Stimulated activated CD4-positive, alpha-beta T cell treated with anti-CD3 and anti-CD28 coated beads, Interleukin-1b, Interleukin-23, amount 100 ng/mL, for 1 hour (primary cell): ENCODE measurements at places on chromosomes 7 and 10.

DNA sequence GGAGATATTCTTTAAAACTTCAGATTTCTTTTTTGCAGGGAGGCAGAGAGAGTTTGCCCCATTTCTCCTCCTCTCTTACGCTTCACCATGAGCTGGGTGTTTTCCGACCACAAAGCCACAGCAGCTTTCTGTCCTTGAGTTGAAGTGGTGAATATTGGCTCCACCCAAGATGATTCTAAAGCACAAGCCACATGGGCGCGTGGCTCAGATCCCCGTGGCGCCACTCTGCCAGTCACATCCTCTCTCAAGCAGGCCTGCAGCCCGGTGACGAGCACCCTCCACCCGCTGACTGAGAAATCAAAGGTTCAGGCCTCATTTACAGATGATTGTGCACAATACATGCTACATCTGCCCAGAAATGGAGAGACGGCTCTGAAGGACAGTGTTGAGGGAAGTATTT lies 27.6 kb upstream of the RNF32 start:
- DNase-seq: peak; percentile 21

DNA sequence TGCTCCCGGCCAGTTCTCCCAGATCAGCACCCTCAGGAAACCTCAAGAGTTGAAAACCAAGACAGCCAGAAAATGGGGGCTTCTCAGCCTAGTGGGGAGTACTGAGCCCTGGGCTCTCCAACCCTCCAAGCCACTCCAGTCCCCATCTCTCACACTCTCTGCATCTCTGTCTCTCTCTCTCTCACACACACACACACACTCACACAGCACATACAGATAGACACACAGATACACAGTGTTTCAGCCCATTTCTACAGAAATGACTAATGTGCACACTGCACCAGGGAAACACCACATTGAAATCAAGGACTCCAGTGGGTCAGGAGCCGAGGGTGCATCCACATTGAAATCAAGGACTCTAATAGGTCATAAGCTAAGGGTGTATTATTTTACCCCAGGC lies 107.5 kb downstream of the MKI67 start:
- DNase-seq: no peak

GRCh38 chr7:37311355-37311754 lies 137.3 kb downstream of the ELMO1 start:
- no peak for DNase-seq

DNA sequence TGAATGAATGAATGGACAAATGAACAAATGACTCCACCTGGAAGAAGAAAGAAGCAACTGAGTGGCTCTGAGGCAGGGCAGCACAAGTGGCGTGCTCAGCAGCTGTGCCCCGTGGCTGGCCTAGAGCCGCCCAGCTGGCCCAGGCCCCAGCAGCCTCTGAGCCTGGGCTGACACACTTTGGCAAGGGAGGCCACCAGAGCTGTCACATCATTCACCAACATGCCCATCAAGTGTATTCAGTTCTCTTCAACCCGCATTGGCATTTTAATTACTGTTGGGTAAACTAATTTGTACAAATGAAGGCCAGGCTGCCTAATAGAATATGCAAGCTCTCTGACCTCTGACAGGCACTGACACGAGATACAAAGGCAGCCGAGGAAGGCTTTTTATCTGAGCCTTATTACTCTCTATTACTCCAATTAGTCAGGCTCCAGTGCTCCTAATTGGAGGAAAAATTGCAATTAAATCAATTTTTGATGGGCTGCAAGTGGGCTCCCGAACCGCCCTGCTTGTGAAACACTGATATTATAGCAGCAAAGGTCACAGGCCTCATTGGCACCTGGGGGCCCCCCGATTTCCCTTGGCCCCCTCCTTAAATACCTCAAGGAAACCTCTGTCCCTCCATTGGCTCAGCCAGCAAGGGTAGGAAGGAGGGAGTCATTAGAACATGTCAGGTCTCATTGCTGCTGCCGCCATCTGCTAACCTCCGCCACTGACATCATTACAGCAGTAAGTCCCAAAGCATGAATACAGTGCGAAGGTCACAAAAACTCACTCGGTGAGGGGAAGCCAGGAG lies 41.9 kb downstream of the DPCD start:
- no peak for DNase-seq

DNA sequence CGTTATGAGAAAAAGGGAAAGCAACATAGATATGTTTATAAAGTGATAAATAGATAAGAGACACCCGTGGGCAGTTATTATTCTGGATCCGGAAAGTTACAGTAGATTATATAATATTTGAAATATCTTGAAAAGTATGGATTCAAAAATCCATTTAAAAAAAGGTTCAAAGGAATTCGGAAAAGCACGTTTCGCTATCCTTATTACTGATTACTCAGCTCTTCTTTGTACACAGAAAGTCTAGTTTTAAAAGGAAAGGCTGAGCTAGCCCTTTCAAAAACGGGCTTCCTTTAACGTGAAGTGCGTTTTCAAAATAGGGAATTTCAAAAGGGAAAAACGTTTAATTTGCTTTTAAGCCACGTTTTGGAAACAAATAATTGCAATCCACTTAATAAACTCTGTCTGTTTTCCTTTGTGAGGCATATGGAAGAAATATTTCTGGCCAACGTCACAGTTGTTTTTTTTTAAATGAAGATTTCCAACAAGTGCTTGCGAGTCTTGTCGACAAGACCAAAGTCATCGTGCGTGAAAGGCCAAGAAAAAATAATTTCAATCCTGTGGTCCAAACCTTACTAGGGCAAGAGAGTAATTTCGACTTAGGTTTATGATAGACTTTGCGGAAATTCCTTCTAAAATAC lies 2.2 kb upstream of the SKIDA1 start:
- no peak for DNase-seq

GRCh38 chr10:18659819-18660535 lies 746 bp downstream of the ARL5B start:
- DNase-seq: no peak

GRCh38 chr10:5932345-5932744 lies 42.3 kb downstream of the FBH1 start:
- no peak for DNase-seq

DNA sequence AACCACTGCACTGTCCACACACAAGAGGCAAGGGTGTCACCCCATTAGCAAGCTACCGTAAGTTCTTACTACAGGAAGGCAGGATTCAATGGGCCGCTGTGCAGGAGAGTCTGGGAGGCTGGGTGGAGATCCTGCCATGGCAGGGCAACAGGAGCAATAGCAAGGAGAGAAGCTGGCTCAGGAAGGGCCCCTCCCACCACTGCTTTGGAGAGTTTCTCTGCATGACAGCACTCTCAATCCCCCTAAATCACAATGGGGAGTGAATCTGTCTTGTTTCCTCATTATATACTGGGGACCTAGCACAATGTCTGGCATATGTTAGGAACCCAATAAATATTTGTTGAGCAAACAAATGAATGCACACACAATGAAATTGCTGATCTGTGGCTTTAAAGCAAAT lies 83.2 kb upstream of the SFMBT2 start:
- no peak for DNase-seq

DNA sequence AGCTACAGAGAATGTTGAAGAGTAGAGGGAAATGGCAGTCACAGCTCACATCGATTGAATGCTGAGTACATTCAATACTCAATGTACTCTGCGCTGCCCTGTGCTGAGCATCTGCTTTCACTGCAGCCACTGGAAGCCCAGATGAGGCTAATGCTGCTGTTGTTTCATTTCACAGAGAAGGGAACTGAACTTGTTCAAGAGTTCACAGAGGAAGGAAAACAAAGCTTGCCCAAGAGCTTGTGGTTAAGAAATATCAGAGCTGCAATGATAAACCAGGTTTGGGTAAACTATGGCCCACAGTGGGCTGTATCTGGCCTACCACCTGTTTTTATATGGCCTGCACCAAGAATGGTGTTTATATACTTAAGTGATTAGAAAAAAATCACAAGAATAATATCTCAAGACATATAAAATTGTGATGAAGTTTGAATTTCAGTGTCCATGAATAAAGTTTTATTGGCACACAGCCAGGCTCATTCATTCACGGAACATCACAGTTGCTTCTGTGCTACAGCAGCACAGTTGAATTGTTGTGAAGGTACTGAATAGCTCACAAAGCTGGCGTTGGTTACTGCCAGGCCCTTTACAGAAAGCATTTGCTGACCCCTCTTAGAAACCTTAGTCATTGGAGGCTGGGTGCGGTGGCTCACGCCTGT lies 64.1 kb downstream of the CFAP58 start:
- no peak for DNase-seq

DNA sequence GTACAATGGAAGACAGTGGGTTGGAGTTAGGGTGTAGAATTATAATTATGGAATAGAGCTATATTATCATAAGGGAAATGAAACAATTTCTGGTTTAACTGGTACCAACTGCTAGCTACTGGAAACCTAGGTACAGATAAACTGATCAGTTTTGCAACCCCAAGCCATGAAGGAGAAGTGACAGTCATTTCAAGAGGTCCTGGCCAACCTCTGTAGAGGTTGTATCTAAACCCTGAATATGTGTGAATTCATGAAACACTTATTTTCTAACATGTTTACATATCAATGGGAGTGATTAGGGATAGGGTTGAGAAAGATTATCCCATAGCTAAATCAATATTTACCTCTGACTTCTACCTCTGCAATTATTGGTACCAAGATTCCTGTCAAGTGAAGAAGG lies 29.9 kb upstream of the CC2D2B start:
- DNase-seq: no peak

GRCh38 chr7:47931005-47932004 lies 17.0 kb downstream of the PKD1L1 start:
- DNase-seq: no peak

- DNase-seq: no peak
These were observed 210.0 kb upstream of the LYZL1 start for GRCh38 chr10:29078919-29079318.

- no peak for DNase-seq
These were observed 32.4 kb downstream of the CCSER2 start for GRCh38 chr10:84360637-84361365.

GRCh38 chr10:93403152-93404047 lies 78.7 kb downstream of the MYOF start:
- DNase-seq: no peak

GRCh38 chr7:98930921-98931320 lies 52.6 kb downstream of the TRRAP start:
- DNase-seq: no peak

GRCh38 chr10:68108051-68108450 lies 1.2 kb upstream of the MYPN start:
- DNase-seq: no peak

- peak; percentile 49 for DNase-seq
These were observed 2.7 kb downstream of the MXI1 start for GRCh38 chr10:110209926-110210673.

GRCh38 chr7:972676-973309 lies 2.6 kb downstream of the COX19 start:
- no peak for DNase-seq

- no peak for DNase-seq
These were observed 55.1 kb downstream of the FZD1 start for GRCh38 chr7:91319351-91319750.
